ENCODE measurements at places on chromosomes 13 and 19.

DNA sequence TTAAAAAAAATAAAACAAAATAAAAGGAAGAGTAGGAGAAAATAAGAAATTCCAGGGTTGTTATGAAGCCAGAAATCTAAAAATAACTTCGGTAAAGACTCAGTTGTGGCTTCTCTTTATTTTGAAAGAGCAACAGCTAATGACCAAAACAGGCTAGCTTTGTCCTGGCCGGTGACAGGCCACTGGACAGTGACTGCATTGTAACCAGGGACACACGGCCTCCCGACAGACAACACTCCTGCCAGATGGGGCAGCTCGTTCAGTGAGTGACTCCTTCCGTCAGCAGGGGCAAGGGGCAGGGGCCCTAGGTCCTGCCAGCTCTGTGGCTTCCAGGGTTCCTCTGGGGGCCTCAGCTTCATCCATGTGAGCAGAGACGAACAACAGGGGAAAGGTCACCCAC, 173.4 kb downstream of the KATNAL1 start:
- no peak for DNase-seq

DNA sequence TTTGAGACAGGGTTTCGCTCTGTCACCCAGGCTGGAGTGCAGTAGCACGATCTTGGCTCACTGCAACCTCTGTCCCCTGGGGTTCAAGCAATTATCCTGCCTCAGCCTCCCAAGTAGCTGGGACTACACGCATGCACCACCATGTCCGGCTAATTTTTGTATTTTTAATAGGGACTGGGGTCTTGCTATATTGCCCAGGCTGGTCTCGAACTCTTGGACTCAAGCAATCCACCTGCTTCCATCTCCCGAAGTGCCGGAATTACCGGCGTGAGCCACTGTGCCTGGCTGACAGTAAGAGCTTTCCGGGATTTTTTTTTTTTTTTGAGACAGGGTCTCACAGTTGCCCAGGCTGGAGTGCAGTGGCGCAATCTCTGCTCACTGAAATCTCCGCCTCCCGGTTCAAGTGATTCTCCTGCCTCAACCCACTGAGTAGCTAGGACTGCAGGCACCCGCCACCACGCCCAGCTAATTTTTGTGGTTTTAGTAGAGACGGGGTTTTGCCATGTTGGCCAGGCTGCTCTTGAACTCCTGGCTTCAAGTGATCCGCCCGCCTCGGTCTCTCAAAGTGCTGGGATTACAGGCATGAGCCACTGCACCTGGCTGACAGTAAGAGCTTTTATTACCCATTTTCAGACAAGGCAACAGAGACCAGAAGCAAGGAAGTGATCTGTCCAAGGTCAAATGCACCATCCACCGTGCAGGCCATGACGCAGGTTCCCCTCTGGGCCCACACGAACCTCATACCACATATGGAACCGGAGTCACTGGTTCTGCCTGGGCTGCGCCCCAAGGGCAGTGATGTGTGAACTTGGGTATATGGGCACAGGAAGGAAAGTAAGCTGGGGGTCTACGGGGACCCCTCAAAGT, 21.0 kb downstream of the RFX1 start:
- DNase-seq, result no peak

DNA sequence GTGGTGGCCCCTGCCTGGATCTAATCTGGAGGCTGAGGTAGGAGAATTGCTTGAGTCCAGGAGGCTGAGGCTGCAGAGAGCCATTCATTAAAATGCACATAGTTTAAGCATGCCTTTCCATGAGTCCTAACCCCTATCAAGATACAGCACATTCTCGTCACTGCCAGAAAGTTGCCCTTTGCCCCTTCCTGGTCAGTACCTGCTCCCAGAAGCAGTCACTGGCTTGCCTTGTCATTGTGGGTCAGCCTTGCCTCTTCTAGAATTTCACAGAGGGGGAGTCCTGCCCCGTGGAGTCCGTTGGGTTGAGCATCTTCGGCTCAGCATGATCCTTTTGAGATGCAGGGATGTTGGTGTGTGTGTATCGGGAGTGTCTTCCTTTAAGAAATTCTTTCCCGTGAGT, 10.8 kb downstream of the BICRA start:
- no peak for DNase-seq

GRCh38 chr13:31835932-31836331, 96.6 kb downstream of the RXFP2 start:
- no peak for DNase-seq

- no peak for DNase-seq
Measured at GRCh38 chr13:102300379-102300778, 101.5 kb downstream of the FGF14 start.

DNA sequence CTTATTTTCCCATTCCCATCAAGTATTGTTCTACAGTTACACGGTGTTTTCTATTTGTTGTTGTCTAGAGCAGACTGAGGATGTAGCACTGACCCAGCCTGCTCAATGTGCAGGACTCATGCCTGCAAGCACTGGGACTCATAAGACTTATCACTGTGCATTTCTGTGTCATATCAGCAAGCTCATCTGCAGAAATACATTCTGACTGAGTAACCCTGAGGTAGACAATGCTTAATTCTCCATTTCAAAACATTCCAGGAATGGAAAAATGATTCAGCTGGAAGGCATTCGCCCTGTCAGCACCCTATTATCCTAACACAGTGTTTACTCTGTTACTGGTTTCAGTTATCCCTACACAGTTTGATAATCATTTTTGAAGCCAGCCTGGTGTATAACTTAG, 2506.4 kb downstream of the PCDH9 start:
- DNase-seq, result no peak

- peak; percentile 93 for DNase-seq
Measured at GRCh38 chr19:35140962-35141836, 1.9 kb upstream of the FXYD7 start.

GRCh38 chr13:99064624-99065234, 86.9 kb upstream of the DOCK9 start:
- DNase-seq, result no peak

DNA sequence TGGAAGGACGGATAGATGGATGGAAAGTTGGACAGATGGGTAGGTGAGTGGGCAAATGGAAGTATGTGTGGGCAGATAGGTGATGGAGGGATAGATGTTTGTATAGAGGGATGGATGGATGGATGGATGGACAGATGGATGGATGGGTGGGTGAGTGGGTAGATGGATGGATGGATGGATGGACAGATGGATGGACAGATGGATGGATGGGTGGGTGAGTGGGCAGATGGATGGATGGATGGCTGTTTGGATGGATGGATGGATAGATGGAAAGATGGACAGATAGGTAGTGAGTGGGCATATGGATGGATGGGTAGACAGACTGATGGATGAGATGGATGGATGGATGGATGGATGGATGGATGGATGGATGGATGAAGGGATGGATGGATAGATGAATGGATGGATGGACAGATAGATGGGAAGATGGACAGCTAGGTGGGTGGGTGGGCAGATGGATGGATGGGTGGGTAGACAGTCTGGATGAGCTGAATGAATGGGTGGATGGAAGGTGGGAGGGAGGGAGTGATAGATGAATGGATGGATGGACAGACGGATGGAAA, 74.9 kb upstream of the KCTD15 start:
- DNase-seq, result no peak

GRCh38 chr13:90447034-90447733, 900.3 kb upstream of the MIR17HG start:
- DNase-seq, result no peak

DNA sequence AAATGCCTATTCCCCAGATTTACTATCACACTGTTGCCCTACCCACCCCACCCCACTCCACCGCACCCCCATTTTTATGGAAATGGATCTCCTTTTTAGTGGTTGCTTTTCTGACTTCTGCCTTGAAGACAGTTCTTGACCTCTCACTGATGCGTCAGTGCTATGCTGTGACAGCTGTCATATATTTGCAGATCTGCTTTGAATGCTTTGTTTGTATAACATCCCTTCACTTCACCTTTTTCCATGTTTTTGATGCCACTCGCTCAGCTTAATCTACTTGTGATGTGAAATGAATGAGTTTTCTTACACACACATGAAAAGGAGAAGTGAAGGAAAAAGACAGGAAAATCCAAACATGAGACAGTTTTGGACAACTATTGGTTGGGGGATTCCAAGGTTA, 731.0 kb downstream of the SLITRK6 start:
- DNase-seq, result no peak

DNA sequence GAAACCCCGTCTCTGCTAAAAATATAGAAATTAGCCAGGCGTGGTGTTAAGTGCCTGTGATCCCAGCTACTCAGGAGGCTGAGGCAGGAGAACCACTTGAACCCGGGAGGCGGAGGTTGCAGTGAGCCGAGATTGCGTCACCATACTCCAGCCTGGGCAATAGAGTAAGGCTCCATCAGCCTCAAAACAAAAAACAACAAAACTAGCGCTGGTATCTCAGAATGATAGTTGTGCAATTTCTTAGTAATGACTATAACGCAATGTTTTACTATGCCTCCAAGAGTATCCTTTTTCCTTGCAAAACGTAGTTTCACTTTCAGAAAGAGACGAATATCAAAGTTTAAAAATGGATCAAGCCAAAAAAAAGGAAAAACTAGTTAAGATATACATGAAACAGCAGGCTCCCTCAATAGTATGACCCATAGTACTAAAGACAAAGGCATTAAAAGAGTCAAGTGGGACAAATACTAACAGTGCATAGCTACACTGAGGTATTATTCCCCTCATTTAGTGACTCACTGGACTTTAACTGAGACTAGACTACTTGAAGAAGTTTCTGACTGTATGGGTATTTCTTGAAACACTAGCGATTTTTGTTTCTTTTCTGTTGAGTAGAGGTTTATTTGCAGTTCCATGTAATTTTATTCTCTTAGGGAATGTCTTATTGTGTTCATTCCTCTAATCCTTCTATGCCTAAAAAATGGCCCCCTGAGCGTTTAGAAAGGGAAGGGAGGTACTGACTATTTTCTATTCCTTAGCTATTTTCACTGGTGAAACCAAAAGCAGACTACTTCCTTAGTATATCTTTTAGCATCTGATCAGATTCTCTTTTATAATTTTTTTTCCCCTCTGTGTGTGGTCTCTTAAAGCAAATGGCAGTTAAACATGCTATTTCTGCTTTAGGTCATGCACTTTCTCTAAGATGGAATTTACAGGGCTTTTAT, 10.4 kb upstream of the ITM2B start:
- DNase-seq, result no peak

DNA sequence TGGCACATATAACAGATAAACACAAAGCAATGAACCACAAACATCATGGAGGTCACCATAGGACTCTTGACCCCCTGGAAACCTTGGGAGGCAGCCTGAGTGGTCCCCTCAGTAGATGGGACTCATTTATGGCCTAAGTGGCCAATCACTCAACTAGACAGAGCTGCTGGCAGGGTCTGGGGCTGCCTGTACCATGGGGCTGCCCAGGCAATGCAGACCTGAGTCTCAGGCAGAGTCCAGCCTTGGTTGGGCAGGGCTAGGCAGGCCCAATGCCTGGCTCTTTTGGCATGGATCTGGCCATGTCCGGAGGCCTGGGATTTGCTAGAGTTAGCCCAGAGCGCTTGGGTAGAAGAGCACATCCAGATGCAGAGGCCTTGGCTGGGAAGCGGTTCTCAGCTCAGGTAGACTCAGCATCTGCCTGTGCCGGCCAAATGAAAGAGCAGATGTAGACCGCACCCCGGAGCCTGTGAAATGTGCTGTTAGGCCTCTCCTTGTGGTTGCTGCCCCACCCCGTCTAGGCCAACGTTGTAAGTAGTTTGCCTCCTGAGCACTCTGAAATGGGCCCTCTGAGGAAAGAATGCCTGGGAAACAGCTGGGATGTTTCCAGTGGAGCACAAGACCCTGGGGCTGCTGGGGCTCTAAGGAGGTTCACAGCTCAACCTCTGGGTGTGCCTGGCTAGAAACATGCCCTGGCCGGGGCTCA, 171.2 kb downstream of the ZNF536 start:
- DNase-seq, result no peak

DNA sequence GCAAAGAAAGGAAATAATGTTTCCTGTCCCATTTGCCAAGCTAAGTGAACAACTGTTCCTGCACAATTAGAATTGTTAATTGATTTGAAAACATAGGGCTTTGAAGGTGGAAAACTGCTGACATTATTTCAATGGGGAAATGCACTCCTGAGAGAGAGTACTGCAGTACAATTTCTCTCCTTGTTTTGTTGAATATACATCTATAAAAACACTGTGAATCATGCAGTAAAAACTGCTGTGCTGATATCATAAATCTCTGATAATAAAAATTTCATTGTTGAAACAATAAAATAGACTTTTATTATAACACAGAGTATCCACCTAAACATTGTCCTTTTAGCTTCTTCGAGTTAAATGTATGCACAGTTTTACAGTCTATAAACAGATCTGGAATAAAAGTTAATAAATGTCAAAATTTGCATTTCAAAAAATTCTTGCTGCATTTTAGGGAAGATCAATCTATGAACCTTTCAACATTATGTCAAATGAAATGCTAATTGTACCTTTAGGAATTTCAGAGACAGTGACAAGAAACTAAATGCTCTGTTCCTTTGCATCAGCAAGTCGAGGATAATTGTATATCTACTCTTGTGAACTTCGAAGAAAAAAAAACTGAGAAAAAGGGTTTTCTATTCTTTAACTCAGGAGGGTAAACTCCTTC, 328.2 kb upstream of the DACH1 start:
- DNase-seq, result no peak

DNA sequence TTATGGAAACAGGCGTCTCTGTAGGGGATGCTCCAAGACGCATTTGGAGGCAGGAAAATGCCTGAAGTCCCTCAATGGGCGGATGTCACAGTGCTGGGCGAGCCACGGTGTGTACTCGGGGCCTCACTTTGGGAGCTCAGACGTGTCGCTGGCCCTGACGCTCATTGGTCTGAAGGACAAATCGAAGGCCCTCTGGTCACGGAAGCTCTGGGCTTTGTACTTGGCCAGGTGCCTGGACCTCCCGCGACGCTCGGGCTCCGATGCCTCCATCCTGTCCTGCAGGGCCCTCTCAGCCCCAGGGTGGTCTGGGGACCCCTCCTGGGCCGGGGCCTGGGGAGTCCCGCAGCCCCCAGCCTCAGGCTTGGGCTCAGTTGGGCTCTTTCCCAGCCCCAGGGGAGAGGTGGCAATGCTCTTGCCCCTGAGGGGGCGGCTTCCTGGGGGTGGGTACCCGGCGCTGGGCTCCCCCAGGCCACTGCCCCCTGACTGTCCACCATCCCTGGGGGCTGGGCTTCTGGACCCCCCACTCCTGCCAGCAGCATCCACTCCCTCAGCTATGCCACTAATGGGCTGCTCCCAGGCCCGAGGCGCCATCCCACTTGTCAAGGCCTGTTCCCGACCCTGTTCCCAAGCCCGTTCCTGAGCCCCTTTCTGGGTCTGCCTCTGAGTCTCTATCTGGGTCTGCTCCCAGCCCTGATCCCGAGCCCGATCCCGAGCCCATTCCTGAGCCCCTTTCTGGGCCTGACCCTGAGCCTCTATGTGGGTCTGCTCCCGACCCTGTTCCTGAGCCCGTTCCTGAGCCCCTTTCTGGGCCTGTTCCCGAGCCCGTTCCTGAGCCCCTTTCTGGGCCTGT, 39.5 kb upstream of the GRTP1 start:
- peak; percentile 29 for DNase-seq

GRCh38 chr19:9818175-9818733, 625 bp downstream of the FBXL12 start:
- DNase-seq, result no peak

- no peak for DNase-seq
Measured at GRCh38 chr13:98847780-98848179, 95.3 kb upstream of the SLC15A1 start.

Measured in left hindlimb (tissue), 1 donor.